ENCODE measurements at places on chromosomes 6 and 20. TPM values are rescaled to one million over a fixed set of nuclear protein-coding genes. Genes with fewer than 3 reads are reported as not detected.

- no peak for DNase-seq
These were observed 56.5 kb upstream of the FUT9 start for GRCh38 chr6:95959261-95959660.

DNA sequence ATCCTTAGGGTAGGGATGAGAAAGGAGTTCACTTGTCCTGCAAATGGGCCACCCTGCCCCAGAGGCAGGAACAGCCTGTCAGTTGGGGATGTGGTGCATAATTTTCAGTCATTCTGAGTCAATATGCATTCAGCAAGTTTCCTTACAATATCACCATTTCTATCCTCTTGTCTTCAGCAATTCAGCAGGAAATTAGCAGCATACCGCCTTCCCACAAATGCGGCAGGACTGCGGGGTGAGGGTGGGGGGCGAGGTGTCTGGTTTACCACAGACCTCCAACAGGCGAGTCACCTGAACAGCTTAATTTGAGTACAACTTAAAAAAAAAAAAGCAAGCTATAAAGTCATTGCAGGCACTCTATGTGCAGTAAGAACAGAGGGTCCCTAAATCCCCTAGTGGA is 126.8 kb downstream of the MAP3K7 start:
- DNase-seq: no peak

DNA sequence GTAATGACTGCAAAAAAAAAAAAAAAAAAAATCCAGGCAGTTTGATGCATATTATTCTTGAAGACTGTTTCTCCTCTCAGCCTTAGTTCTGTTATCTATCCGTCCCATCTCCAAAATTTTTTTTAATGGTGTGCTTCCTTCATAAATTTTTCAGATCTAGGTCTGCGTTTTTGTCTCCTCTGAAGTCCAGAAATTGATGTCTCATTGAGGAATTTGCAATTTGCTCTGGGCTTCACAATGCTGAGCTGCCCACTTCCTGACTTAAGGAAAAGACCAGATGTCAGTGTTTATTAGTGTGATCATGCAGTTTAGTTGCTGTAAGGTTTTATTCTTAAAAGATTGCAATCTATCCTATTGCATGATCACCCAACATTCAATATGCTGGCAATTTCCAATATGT is 297.6 kb downstream of the ZNF217 start:
- no peak for DNase-seq

DNA sequence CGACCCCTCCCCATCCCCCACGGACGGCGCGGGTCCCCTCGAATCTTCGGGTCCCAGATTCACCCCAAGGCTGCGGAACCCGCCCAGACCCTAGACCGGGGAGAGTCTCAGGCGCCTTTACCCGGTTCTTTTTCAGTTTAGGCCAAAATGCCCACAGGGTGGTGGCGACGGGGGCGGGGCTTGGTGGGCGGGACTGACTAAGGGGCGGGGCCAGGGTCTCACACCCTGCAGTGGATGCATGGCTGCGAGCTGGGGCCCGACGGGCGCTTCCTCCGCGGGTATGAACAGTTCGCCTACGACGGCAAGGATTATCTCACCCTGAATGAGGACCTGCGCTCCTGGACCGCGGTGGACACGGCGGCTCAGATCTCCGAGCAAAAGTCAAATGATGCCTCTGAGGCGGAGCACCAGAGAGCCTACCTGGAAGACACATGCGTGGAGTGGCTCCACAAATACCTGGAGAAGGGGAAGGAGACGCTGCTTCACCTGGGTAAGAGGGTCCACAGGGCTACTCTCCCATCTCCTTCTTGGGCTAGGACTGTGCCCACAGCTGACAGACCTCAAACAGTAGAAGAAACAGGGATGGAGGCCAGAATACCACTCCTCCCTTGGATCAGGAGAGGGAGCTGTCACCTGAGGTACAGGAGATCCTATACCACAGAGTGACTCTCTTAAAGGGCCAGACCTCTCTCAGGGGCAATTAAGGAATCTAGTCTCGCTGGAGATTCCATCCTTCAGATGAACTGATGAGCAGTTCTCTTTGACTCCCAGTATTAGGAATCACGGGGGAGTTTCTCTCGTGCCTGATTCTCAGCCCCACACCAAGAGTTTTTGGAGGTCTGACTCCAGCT is 942 bp downstream of the HLA-E start:
- DNase-seq: peak; percentile 79

DNA sequence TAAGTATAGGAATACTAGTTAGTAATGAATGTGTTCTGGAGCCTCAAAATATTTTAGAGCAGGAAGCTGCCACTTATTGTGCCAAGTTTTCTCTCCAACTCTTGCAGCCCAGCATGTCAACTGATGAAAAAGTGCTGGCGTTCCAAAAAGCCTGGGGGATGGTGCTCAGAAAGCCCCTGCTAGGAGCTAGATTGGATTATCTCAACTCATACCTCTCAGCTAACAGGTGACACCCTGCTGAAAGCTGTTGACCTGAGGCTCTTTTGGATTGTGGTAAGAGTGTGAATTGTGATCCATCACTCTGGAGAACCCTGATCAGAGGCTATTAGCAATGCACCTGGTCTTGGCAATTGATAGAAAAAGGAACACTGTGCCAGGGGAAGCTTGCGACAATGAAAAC is 580.4 kb downstream of the EYS start:
- DNase-seq: no peak

DNA sequence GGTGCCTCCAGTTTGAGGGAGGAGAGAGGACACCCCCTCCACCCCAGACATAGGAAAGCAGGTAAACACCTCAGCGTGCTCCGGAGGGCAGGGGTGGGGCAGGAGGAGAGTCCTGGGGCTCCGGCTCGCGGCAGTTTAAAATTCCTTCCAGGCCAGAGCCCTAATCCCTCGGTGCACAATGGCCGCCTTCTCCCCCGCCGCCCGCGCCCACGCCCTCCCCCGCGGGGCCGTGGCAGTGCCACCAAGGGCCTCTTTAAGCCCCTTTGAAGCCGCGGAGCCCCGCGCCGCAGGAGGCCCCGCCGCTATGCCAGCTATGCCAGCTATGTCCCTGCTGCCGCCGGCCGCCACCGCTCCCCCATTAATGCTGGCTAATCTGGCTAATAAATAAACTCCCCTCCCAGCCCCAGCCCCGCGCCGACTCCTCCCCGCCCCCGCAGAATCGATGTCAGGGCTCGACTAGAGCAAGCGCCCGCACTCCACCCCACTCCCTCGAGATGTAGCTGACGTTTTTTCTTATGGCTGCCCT is 125.1 kb downstream of the MRPL14 start:
- DNase-seq: no peak

DNA sequence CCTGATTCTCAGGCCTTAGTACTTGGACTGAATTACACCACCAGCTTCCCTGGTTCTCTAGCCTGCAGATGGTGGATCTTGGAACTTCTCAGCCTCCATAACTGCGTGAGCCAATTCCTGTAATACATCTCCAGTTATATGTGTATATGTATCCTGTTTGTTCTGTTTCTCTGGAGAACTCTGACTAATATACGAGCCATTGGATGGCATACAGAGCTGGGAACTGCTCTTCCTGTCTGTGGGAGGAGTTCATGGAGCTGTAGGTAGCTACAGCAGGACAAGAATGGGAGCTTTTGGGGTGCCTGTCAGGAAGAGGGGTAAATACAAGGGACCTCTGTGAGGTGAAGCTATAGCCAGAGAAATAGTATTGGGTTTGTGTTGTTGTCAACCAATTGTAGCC is 41.2 kb downstream of the TMEM14A start:
- no peak for DNase-seq

DNA sequence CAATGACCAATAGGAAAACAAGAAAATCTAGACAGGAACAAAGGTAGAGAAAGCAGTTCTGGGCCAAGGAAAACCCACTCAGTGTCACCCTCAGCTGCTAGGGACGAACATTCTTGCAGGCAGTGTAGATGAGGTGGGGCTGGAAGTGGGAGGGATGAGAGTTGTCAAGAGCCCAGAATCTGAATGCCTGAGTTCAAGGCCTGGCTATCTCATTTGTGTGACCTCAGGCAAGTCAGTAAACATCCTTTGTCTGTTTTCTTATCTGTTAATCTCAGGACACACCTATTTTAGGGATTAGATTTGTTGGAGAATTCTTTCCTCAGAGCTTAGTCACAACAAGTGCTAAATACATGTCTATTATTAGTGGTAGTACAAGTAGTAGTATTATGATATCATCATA is 50.9 kb upstream of the KIF16B start:
- no peak for DNase-seq

DNA sequence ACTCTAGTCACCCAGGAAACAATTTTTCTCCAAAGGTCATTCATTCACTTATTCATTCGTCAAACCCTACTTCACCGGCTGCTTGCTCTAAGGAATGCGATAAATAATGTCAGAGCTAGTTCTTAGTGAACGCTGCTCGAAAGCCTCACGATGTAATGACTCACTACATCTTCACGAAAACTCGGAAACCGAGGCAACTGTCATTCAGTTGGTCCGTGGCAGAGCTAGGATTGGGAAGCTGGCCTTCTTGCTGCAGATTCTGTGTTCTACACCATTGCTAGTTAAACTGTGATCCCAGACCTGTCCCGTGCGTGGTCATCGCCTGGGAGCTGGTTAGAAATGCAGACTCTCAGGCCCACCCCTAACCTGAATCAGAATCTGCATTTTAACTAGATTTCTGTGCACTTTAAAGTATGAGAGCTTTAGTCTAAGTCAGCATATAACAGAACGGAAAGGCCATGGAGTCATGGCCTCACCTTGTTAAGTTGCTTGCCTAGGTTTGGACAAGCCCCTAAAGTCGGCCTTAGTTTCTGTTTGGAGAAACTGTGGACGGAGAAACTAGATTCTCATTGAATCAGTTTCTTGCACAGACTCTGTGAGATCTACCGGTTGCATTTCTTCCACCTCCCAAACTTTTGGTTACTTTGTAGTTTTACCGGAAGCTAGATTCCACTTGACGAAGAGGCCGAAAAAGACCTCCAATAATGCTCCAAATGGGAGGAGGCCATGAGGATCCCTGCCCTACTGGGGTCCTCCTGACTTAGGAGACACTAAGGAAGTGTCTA is 651 bp upstream of the CCND3 start:
- DNase-seq: no peak

- DNase-seq: no peak
These were observed 33.9 kb upstream of the MBOAT1 start for GRCh38 chr6:20246125-20246524.

Gene DUSP15
- 13.0 TPM for total RNA-seq

Gene RNF39
- total RNA-seq: not detected

Gene ULBP2
- not detected for total RNA-seq

Gene SYNDIG1
- 13.7 TPM for total RNA-seq
